ENCODE measurements at places on chromosomes 12 and 14.
A peak's percentile ranks its signal among the peaks of the same experiment; 100 is the strongest.

- no peak for DNase-seq
These were observed 6.1 kb downstream of the KRT3 start for GRCh38 chr12:52789637-52790426.

DNA sequence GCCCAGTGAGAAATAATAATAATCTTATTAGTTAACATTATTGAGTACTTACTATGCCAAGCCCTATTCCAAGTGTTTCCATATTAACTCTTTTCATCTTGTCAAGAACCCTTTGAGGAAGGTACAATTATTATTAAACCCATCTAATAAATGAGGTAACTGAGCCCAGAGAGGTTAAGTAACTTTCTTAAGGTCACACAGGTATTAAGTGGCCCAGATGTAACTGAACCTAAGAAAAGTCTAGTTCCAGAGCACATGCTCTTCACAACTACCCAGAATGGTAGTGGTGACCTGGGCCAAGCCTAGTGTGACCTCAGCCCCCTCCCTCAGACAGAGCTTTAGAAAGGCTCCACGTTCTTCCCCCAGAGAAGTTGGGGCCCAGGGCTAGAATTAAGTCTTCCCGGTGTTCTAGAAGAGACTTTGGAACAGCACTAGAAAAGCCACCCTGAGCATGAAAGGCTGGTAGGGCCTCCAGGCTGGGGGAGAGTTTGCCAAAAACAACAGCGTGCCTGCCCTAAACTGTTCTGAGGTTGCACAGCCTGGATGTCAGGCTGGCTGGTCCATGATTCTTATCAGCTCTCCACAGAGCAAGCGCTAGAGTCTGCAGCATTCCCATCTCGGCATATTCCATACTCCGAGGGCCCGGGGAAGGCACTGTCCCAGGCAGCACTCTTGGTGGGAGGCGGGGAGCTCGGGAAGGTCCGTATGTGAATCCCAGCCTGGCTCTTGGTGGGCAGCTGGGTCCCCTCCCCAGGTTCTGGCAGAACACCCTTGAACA, 41.3 kb upstream of the CTDSP2 start:
- DNase-seq: no peak

GRCh38 chr14:22980672-22981089, 1.7 kb downstream of the AJUBA start:
- DNase-seq: no peak

GRCh38 chr12:12979731-12980259, 20.3 kb downstream of the HEBP1 start:
- no peak for DNase-seq

DNA sequence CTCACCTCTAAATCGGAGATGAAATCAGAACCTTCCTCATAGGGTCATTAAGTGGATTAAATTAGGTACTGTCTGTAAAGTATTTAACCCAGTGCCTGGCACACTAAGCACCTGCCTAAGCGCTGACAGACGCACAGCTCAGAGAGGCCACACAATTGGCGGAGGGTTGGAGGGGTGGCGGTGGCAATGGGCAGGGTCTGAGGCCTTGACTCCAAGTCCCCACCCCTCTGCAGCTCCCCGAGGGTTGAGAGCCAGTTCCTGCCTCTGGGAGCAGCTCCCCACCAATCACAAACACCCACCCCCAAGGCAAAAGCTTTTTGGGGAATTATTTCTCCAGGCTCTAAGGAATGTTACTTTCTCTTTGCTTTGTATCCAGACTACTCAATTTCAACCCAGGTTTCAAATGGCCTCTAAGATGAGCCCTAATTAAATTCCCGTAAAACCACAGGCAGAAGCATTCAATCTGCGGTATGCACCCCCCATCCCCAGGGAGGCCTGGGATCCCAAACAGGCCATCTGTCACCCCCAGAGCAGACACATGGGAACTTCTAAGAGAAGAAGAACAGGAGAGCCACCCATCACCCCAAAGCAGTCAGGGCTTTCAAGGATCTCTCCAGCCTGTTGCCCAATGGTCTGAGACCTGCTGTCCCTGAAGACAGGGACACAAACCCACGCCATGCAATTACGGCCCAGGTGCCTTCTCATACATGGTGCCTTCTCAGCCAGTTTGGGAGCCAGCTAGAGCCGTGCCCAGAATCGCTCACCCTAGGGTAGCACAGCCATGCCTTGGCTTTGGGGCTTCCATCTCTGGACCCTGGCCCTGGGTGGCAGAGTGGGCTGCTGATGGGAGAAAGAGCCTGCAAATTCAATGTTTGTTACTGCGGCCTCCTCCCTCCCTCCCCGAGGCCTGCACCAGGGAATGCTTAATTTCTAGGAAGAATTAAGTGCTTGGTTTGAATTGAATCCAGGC, 66.1 kb downstream of the CHGA start:
- no peak for DNase-seq

DNA sequence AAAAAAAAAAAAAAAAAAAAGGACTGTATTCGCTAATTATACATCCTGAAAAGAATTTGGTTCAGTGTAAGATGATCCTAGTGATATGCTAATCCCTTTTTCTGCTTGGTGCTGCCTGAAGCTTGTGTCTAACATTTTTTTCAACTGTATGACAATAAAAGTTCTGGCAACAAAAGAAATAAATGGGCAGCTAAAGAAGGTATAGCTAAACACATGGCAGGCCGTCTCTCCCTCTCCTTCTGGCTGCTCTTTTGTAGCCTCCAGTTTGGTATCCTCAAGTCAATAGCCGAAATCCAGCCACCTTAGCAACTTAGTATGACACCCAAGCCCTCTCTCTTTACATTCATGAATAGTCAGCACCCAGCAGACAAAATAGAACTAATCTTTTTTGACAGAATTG, 198.3 kb upstream of the OTX2 start:
- no peak for DNase-seq

DNA sequence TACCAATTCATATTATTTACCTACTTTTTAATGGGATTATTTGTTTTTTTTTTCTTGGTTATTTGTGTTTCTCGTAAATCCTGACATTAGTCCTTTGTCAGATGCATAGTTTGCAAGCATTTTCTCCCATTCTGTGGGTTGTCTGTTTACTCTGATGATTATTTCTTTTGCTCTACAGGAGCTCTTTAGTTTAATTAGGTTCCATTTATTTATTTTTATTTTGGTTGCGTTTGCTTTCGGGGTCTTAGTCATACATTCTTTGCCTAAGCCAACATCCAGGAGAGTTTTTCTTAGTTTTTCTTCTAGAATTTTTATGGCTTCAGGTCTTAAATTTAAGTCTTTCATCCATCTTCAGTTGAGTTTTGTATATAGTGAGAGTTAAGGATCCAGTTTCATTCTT, 289.9 kb downstream of the AKAP6 start:
- DNase-seq: no peak

DNA sequence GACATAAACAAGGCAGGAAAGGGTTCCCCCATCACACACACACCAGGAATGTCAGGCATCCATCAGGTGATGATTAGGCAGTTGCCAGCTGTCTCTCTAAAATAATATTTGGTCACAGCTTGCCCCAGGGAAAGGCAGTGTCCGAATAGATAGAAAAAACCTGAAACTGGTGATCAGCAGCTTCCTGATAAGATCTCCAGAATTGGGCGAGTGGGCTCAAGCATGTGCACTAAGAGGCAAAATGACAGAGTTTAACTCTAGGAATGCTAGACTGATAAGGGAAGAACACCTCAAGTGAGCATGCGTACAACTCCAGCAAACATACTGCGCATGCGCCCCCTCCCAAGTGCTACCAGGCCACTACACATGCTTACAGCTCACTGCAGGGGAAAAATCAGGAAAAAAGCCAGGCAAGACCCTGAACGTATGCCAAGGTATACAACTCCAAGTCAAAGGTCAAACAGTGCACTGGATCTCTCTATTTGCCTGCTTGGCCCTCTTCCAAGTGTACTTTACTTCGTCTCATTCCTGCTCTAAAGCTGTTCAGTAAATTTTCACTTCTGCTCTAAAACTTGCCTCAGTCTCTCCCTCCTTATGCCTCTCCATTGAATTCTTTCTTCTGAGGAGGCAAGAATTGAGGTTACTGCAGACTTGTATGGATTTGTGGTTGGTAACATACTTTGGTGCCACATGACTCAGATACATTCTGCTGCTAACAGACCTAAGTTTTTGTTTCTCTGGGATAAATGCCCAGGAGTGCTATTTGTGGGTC, 73.5 kb upstream of the VASH1 start:
- no peak for DNase-seq

DNA sequence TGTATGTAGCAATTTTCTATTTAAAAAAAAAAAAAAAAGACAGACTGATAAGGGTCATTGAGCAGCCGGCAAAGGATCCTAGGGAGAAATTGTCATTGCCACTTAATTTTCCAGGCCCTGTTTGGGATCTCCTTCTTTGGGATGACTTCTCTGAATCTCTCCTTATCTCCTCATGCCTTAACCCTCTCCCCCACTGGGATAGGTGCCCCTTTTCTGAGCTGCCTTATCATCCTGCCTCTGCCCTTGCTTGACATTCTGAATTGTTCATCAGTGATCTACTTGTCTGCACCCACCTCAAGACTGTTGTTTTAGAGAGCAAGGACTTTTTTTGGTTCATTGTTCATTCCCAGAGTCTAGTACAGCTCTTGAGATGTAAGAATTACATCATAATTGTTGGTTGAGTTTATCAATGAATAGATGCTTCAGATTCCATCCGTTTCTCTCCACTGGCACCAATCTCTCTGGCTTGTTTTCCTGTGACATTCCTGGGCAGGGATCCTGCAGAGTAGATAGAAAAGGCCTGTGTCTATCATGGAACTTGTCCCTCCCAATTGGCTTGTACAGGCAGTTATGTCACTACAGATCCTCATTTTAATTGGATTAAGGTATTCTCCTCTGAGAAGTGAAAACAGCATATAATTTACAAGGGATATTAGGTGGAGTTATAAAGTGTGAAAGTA, 42.6 kb downstream of the SOCS2 start:
- no peak for DNase-seq

GRCh38 chr12:69619050-69619449, 8.3 kb upstream of the LRRC10 start:
- no peak for DNase-seq

- no peak for DNase-seq
These were observed 2.3 kb downstream of the SETD1B start for GRCh38 chr12:121806009-121806545.

- DNase-seq: no peak
These were observed 153.7 kb downstream of the CEP128 start for GRCh38 chr14:80787876-80788275.

- DNase-seq: no peak
These were observed 41.6 kb downstream of the EXOC5 start for GRCh38 chr14:57227083-57227482.

DNA sequence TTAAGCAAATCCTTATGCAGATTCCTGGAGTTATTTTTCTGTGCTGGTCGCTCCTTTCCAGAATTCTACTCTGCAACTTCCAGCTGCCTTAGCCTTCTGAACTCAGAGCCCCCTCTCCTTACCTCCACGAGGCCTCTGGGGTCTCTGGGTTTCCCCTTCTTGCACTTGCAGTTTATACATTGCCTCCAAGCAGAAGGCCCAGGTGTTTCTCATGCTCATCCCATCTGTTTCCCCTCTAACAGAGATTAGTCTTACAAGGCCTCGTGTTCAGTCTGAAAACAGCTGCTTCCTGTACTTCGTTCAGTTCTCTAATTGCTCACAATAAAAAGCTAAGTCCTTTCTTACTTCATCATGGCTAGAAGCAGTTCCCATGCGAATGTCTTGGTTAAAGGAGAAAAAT, 134.4 kb upstream of the FGD4 start:
- DNase-seq: no peak

DNA sequence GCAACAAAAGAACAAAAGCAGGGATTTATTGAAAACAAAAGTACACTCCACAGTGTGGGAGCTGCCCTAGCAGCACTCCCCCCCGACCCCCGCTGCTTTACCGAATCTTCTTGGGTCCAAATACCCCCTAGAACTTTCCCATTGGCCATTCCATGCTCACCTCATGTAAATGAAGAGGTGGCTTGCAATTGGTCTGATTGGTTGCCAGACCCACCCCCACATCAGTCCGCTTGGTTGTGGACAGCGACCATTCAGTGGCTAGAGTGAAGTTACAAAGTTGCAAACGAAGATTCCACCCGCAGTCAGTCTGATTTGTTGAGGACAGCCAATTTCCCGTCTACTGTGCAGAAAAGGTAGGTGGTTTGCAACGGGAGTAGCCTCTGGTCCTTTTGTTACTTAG, 3.9 kb downstream of the STYX start:
- DNase-seq: no peak

GRCh38 chr14:74645756-74646470, 33.9 kb upstream of the LTBP2 start:
- DNase-seq: peak; percentile 65

- no peak for DNase-seq
These were observed 6.4 kb upstream of the ZNF385A start for GRCh38 chr12:54390668-54391551.

- DNase-seq: no peak
These were observed 96.2 kb upstream of the BMP4 start for GRCh38 chr14:54052696-54053385.

GRCh38 chr12:6470375-6471163, at the start of gene VAMP1:
VAMP1 (minus strand) TSS chr12:6470677; CDS start chr12:6470531, 146 bp downstream.
- DNase-seq: peak; percentile 99

DNA sequence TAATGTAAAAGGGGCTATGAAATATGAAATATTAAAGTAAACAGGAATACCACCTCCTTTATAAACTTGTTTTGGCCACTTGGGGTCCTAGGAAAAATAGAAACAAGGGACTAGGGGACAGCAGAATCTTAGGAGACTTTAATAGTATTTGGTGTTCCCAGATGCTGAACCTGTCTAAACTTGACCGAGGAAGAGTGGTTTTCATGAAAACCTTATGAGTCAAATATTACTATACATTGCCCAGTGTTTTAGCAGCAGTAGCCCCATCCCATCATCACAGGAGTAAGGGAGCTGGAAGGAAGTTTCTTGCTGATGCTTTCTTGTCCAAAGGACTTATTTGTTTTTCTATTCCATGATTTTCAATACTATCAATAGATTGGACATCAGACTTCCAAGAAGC, 177.5 kb upstream of the CAND1 start:
- DNase-seq: no peak

- no peak for DNase-seq
These were observed 308.2 kb downstream of the EMP1 start for GRCh38 chr12:13504736-13505135.

- DNase-seq: no peak
These were observed 50.6 kb downstream of the DUSP16 start for GRCh38 chr12:12511895-12512711.

GRCh38 chr14:72605096-72605920, 288.6 kb downstream of the DPF3 start:
- DNase-seq: no peak

DNA sequence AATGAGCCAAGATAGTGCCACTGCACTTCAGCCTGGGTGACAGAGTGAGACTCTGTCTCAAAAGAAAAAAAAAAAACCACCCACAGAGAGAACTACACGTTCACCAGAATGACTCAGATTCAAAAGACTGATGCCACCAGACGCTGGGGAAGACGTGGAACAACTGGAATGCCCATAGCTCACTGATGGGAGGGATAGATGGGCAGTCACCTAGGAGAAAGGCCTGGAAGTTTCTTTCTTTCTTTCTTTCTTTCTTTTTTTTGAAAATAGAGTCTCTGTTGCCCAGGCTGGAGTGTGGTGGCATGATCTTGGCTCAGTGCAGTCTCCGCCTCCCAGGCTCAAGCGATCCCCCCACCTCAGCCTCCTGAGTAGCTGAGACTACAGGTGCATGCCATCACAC, 10.0 kb upstream of the KLC1 start:
- no peak for DNase-seq

GRCh38 chr12:24617471-24617870, 331.4 kb downstream of the BCAT1 start:
- no peak for DNase-seq
